Endodermal cell (in vitro differentiated cells): ENCODE measurements at places on chromosomes 6 and 20. TPM values are rescaled to one million over a fixed set of nuclear protein-coding genes. Genes with fewer than 3 reads are reported as not detected.

DNA sequence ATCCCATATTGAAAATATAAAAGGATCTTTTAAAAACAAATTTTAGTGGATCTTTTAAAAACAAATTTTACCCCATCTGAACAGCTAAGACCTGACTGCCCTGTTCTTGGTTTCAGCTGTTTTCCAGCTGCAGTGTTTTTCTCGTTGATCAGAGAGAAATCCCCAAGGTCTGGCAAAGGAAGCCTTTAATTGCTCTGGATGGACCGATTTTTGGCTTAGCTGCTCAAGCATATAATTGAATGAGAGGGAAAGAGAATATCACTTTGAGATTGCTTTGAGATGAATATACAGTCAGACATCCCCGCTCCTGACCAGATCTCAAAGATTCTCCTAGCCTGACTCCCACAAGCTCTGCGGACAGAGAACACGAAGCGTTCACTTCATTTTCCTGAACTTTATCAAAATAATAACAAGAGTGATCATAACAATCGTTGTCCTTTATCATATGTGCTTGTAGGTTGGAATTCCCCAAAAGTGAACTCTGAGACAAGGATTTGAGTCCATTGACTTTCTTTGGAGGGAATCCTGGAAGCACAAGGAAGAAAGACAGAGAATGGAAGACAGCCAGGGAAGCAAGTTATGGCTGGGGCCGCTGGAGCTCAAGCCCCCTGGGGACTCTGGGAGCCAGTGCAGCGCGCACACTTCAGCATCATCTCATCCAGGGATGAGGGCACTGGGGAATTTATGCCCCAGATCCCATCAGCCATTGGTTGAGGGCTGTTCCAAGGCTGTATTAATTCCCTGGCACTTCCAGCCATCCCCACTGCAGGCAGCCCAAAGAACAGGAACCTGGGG lies 101.3 kb downstream of the SNX5 start:
- no peak for DNase-seq

Gene C6orf132
- 11.3 to 26.8 TPM (median 23.4 TPM) in 3 replicates for total RNA-seq

- no peak for DNase-seq
Measured at GRCh38 chr6:92647630-92648029, 771.7 kb downstream of the EPHA7 start.

GRCh38 chr20:38426006-38426897 lies 8.9 kb downstream of the SNHG17 start:
- DNase-seq = no peak

DNA sequence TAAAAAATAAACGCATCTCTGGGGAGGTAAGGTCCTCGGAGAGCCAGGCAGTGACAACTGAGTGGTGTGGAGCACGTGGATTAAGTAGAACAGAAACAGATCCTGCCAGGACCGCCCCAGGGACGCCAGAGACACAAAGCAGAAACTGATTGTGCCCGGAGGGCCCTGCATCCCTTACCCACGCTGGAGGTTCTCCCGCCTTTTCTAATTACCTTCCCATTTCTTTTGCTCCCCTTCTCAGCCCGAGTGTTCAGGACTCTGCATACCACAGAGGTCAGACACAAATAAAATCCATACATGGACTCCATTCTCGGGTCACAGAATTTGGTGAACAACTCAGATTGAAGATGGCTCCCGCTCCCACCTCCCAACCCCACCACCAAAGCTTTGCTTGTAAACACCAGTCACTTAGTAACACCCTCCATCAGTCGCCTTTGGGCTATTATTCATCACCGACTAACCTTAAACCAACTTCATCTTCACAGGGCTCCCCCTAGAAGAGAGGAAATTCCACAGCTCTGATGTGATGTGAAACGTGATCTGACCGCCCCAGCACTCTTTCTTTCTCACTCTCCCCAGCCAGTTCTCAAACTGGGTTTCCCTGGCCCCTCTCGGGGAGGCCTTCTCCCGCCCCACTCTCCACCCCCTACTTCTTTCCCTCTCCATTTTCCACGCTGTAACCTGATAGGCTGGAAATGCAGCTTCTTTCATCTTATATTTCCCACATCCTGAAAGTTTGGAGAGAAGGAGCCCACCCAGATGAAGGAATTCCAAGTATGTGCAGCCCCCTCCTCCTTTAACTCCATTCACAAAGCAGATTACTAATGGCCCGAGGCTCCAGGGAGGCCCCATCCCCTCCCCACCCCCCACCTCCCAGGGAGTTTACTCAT lies 32.5 kb upstream of the PIM1 start:
- peak; percentile 95 for DNase-seq

GRCh38 chr20:4082406-4083097 lies 67.2 kb upstream of the RNF24 start:
- DNase-seq = peak; percentile 87

- DNase-seq = no peak
Measured at GRCh38 chr6:169302716-169303115, 49.1 kb upstream of the THBS2 start.

Gene ZBP1
- not detected in 2 replicates for total RNA-seq

DNA sequence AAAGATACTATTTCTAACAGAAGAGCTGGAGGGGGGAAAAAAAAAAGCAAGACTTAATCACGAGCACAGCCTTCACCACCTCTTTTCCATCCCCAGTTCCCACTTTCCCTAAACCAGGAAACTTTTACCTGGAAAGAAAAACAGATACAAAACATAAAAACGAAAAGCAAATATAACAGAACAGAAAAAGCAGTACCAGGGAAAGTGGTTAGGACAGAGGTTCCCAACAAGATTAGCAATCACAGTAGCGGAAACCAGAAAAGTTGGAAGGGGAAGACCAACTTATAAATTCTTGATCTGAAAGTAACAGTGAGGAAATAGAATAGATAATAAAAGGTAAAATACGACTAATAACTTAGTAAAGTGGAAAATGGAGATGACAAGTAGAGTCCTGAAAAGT lies 1.2 kb downstream of the DDX39B start:
- DNase-seq = no peak

GRCh38 chr20:17896771-17897369 lies 71.7 kb downstream of the SNX5 start:
- no peak for DNase-seq

- peak; percentile 91 for DNase-seq
Measured at GRCh38 chr20:57092112-57092899, 174.1 kb downstream of the BMP7 start.

- DNase-seq = no peak
Measured at GRCh38 chr6:53752856-53753255, 41.9 kb upstream of the LRRC1 start.

Gene NPBWR2
- not detected in 3 replicates for total RNA-seq

DNA sequence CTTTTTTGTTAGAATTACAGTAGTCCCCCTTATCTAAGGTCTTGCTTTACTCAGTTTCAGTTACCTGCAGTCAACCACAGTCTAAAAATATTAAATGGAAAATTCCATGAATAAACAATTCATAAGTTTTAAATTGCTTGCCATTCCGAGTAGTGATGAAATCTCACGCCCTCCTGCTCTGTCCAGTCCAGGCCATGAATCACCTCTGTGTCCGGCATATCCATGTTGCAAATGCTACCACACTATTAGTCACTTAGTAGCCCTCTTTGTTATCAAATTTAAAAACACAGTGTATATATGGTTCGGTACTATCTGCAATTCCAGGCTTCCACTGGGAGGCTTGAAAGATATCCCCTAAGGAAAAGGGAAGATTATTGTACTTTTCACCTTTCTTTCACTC lies 164.6 kb upstream of the FAM83B start:
- no peak for DNase-seq

GRCh38 chr6:88445188-88445965 lies 279.2 kb upstream of the CNR1 start:
- no peak for DNase-seq

DNA sequence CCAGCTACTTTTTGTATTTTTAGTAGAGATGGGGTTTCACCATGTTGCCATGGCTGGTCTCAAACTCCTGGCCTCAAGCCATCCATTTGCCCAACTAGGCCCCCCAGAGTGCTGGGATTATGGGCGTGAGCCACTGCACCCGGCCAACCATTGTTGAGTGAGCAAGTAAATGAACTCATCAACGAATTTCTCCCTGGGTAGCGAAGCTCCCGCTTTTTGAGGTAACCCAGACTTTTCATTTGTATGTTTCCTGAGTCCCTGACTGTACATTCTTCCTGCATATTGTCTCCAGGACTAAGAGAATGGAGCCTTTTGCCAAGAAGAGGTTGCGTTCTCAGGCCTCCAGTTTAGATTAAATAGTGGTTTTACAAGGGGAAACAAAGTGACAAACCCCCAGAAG lies 36.4 kb downstream of the RIPOR3 start:
- no peak for DNase-seq

DNA sequence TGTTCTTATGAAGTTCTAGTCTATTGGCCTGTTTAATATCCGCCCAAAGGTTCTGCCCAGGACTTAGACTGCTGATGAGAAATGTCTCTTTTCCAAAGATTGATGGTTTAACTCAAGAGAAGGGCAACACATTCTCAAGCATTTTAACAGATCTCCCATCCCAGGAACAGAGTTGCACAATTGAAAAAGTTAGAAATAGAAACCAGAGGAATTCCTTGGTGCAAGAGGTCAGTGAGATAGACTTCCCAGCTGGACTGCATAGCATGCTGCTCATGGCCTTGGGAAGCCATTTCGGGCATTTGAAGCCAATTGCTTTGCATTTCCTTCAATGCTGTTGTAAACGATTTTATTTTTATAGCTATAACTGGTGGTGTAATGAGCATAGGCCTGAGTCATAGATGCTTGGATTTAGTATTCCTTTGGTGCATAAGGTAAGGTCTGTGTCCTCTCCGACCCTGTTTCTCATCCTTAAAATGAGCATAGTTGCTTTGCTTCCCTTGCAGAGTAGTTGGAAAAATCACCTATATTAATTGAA lies 292.2 kb upstream of the JAG1 start:
- DNase-seq = no peak

DNA sequence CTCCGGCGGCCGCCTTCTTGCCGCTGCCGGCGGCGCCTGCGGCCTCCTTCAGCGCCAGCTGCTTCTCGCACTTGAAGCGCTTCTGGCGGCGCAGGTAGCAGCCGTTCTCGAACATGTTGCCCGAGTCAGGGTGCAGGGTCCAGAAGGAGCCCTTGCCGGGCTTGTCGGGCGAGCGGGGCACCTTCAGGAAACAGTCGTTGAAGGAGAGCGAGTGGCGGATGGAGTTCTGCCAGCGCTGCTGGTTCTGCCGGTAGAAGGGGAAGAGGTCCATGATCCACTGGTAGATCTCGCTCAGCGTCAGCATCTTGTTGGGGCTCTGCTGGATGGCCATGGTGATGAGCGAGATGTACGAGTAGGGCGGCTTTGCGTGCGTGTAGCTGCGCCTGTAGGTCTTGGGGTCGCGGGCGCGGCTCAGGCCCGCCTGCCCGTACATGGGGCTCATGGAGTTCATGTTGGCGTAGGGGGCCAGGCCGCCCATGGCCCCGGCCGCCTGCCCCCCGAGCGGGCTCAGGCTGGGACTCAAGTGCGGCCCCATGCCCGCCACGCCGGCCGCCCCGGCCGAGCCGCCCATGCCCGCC lies 1.9 kb downstream of the FOXA2 start:
- DNase-seq = peak; percentile 74

GRCh38 chr6:133502441-133503335 lies 261.5 kb downstream of the EYA4 start:
- no peak for DNase-seq

Gene PTCHD4
- 0.11 to 0.12 TPM in 2 of 3 replicates, not detected in the other for total RNA-seq

DNA sequence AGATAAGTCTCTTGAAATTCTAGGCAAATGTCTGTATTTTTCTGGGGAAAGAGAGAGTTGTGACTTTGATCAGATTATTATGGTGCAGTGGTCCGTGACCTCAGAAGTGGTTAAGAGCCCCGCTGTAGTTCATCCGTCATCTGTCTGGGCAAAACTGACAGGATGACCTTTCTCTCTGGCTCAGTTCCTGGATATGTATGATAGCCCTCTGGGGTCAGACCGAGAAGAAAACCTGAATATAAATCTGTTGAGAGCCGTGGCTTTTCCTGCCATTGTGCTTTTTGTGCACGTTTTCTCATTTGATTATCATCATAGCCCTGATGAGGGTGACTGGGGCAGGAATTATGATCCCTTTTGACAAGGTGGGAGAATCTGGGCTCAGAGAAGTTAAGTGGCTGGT lies 26.5 kb downstream of the GHRH start:
- no peak for DNase-seq

GRCh38 chr6:166502453-166502852 lies 84.0 kb downstream of the RAMACL start:
- no peak for DNase-seq

GRCh38 chr6:32843979-32844838 lies at the start of gene PSMB8:
Gene PSMB8, minus strand, starts transcription at chr6:32844047. Its CDS starts 51 bp downstream, at chr6:32843996.
- DNase-seq = peak; percentile 98

Gene C20orf96
- 19.8 and 21.8 TPM in 2 replicates for total RNA-seq

- DNase-seq = no peak
Measured at GRCh38 chr6:16153211-16153820, 24.4 kb downstream of the MYLIP start.

Gene TOMM34
- 38.5 to 43.9 TPM (median 42.5 TPM) in 3 replicates for total RNA-seq

GRCh38 chr6:25017932-25018567 lies 82.3 kb upstream of the RIPOR2 start:
- peak; percentile 92 for DNase-seq

DNA sequence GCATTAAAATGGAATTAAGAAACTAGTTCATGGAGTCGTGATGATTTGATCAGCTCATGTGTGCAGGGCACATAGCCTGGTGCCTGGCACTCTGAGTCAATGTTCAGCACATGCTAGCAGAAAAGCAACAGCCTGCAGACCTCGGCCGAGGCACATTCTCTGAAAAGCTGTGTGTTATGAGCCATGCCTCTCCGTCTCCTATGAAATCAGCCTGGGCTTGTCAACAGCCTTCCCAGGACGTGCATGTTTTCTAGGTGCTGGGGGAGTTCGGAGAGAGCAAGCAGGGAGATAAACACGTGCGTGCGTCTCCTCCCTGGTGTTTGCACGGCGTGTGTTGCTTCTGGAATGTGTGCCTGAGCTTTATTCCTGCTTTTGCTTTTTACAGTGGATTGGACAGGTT lies 207.8 kb upstream of the KCNG1 start:
- DNase-seq = no peak

DNA sequence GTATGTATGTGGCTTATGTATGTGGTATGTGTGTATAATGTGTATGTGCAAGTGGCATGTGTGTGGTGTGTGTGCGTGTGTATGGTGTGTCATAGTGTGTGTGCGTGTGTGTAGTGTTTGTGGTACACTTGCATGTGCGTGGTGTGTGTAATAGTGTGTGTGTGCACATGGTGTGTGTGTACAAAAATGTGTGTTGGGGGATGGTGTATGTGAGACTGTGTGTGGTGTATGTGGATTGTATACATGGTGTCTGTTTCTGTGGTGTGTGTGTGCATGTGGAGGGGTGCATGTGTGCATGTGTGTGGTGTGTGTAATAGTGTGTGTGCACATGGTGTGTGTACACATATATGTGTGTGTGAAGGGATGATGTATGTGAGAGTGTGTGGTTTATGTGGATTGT lies 21.5 kb downstream of the MAFB start:
- no peak for DNase-seq
